Naive thymus-derived CD4-positive, alpha-beta T cell (primary cell): ENCODE measurements at places on chromosomes 1 and 21. TPM values are rescaled to one million over a fixed set of nuclear protein-coding genes. Genes with fewer than 3 reads are reported as not detected.

TINAGL1 gene
- polyA plus RNA-seq: not detected

GPR89B gene
- 19.6 TPM for polyA plus RNA-seq

FCGR2B gene
- not detected for polyA plus RNA-seq

LCE1D gene
- polyA plus RNA-seq: not detected

CDC7 gene
- polyA plus RNA-seq: 4.4 TPM
